ENCODE measurements at places on chromosomes 13 and 19.

- DNase-seq: no peak
These were observed 9.6 kb downstream of the EFNB2 start for GRCh38 chr13:106525865-106526264.

DNA sequence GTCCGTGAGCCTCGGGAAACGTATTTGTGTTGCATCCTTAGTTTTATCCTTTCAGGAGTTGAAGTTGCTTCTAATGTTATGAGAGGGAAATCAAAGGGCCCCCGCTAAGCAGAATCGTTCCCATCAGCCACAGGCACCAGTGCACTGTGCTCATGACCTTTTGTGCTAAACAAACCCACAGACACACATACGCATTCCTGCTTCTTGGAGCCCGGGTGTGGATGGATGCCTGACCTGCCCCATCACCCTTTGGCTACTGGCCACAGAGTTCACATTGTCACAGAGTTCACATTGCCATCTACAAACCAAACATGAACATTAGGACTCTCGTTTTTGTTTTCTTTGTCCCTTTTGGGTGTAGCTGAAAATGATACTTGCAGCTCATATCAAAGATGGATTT, 47.2 kb downstream of the CHST8 start:
- DNase-seq: no peak

DNA sequence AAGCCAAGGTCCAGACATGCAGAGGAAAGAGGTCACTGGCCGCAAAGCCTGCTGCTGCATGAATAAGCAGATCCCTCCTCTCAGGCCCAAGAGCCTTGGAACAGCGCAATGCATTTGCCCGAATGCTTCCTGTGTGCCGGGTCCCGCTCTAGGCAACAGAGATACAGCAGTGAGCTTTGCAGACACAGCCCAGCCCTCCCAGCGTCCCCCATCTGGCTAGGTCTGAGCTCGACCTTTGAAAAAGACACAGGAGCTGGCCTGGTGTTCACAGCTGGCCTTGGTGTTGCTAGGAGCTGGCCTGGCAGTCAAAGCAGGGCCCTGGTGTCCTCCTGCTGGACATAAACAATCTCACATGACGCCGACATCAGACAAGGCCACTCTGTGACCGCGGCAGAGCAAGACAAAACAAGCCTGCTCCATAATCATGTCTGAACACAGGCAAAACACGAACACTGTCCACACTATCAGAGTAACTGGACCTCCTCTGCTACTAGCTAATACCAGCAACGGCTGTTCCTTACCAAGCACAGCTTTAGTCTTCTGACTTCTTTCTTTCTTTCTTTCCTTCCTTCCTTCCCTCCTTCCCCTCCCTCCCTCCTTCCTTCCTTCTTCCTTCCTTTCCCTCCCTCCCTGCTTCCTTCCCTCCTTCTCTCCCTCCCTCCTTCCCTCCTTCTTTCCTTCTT, 5.7 kb upstream of the PEX11G start:
- DNase-seq: no peak

DNA sequence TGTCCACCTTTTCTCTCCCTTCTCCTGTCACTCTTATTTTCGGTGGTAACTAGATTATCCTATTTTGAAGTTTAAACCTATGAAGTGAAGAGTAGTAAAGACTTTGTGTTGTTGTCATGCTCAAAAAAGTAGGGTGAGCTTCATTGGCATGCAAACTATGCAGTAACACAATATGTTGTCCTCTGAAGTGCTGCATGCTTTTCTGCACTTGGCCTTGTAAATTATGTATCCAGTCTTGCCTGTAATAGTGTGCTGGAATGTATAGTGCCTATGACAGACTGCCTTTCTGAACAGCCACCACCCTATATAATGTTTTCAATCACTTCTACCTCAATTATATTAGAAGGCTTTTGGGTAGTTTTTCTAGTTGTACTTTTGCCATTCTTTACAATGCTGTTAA, 1198.2 kb upstream of the PCDH20 start:
- no peak for DNase-seq

DNA sequence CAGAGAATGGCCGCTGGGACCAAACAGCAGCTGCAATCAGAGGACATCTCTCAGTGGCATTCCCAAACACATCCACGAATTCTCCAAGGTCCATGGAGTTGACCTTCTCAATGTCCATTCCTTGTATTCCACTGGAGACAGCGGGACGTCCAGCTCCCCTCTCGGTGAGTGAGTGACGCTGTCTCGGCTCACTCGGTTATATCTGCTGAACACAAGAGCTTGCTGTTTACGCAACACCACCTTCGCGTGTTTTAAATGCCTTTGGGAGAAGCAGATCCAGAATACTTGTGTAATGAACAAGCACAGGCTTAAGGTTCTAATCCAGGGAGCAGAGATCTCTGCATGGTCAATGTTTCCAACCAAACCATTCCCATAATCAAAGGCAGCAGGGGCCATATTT, at the start of gene URAD:
TSS of gene URAD (minus strand) at position 174 of the 400 bp plus-strand sequence. CDS start at position 118, 56 bp downstream.
- no peak for DNase-seq

DNA sequence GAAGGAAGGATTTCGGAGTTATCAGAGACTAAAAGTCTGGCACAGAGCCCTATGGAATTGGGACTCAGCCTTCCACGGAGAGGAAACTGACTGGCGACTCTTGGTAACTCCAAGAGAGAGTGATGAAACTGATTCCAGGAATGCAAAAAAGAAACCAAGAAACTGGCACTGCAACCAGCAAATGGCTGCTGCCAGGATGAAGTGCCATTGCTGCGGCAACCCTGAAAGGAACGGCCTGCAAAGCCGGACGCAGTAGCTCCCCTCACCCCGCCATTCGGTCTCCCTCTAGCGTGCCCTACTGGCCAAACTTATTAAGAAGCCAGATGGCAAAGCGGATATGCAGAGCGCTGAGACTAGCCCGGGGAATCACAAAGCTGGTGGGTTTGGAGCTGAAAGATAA, 236.0 kb downstream of the PCDH9 start:
- DNase-seq: no peak

DNA sequence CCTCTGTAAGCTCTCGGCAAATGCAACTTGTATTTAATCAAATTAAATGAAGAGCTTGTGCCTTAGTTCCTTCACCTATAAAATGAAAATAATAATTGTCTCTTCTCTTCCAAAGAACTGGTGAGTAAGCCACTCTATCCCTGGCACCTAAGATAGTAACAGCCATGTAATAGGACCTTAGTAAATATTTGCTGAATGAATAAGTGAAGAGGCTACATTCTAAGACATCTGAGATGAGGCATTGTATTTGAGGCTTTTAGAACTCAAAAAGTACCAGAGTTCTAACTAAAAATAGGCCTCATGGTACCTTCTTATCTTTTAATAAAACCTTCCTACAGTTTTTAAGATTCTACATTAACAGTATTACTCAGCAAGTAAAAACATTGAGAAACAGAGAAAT, 17.3 kb upstream of the DCLK1 start:
- no peak for DNase-seq

DNA sequence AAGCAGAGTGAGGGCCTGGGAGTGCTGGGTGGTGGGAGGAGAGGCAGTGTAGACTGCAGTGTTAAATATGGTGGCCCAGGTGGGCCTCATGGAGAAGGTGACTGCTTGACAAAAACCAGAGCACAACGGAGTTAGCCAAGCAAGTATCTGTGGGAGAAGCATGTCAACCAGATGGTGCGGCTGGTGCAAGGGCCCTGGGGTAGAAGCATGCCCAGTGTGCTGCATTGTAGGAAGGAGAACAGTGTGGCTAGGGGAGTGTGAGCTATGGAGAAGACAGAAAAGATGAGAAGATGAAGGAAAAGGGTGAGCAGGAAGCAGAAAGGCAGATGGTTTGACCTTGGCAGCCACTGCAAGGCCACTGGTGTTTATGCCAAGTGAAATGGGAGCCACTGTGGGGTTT, 2.2 kb upstream of the VSTM2B start:
- no peak for DNase-seq

DNA sequence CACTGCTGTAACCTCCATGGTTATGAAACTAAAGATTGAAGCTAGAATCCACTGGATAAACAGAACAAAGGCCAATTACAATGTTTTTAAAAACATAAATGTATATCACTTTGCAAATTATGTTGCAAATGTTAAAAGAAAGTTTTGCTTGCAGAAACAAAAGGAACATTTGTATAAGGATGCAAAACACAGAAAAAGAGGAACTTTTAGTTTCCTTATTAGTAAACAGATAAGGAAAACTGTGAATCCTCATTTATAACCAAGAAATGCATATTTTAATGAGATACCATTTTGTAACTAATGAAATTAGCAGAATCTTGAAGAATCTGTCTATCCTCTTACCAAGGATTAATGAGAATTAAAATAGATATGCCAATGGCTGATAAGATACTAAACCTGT, 32.3 kb downstream of the LPAR6 start:
- no peak for DNase-seq

- no peak for DNase-seq
These were observed 56.7 kb downstream of the AKAP11 start for GRCh38 chr13:42328672-42329071.

GRCh38 chr13:73224703-73225102, 165.9 kb downstream of the KLF5 start:
- DNase-seq: no peak

- DNase-seq: no peak
These were observed 316.3 kb upstream of the KLF12 start for GRCh38 chr13:74450525-74450845.

Measured in activated T-cell treated with anti-CD3 and anti-CD28 coated beads for 48 hours (primary cell).